ENCODE measurements at places on chromosomes 2 and 18.

DNA sequence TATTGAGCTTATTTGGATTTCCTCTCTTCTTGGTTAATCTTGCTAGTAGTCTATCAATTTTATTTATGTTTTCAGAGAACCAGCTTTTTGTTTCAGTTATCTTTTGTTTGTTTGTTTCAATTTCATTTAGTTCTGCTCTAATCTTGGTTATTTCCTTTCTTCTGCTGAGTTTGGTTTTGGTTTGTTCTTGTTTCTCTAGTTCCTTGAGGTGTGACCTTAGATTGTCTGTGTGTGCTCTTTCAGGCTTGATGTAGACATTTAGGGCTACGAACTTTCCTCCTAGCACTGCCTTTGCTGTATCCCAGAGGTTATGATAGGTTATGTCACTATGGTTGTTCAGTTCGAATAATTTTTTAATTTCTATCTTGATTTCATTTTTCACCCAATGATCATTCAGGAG, 141.6 kb downstream of the ZNF236 start:
- no peak for DNase-seq

GRCh38 chr2:20223407-20224163, 1.3 kb downstream of the SDC1 start:
- no peak for DNase-seq

- DNase-seq = no peak
Observed at GRCh38 chr2:217291259-217291658, 431.4 kb upstream of the TNP1 start.

- no peak for DNase-seq
Observed at GRCh38 chr18:79540161-79540903, 139.3 kb upstream of the CTDP1 start.

DNA sequence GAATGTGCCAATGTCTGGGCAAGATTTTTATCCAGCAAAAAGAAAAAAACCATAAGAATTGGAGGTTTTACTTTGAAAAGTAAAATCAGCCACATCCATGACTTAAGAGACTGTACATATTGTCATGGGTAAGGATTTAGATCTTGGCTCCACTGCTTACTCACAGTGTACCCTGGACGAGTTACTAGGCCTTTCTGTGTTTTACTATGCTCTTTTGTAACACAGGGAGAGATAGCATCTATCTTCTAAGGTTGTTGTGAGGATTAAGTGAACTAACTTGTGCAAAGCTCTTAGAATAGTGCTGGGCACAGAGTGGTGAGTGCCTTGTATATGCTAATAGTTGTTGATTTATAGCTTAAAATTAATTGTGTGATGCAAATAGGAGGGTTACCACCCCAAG, 255.9 kb downstream of the NEDD4L start:
- DNase-seq = no peak

DNA sequence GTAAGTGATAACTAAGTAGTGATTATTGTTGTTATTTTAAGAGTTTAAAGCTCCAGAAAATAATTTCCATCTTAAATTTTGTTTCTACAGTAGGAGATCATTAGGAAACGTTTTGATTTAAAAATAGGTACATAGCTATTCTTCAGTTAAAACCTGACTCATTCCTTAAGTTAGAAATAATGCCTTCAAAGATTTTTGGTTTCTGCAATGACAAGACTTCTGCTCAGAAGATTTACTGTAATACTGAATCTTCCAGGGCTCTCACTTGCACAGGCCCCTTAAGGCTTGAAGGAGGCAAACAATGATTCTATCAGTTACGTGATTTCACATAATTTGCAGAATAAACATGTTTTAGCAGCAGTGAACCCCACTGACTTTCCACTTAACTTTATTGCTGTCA, 333.7 kb downstream of the RAD51AP2 start:
- DNase-seq = no peak

GRCh38 chr2:8315531-8316165, 366.2 kb upstream of the ID2 start:
- DNase-seq = no peak

DNA sequence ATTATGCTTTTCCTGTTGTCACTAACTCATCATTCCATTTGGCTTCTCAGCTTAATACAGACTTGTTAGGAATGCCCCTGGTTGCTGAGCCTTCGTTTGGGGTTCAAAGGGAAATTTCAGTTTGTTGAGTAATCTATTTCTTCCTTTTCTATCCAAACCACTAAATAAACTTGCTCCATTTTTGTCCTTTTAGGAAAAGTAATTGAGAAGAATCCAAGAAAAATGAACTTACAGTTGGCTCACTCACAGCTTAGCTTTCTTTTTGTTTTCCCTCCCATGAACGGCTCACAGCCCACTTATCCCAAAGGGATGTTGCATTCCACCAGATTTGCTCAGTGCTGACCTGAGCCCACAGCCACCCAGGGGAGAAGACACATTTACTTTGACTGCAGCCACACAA, 73.9 kb downstream of the SOX11 start:
- no peak for DNase-seq

DNA sequence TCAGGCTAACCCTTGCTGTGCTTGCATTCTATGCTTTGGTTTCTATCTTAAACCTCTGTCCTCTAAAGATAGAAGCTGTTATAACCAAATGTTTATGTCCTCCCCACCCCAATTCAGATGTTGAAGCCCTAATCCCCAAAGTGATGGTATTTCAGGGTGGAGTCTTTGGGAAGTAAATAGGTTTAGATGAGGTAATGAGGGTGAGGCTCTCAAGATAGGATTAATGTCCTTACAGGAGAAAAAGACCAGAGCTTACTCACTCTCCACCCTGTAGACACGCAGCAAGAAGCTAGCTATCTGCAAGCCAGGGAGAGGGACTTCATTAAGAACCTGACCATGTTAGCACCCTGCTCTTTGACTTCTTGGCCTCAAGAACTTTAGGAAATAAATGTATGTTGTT, 362.5 kb downstream of the ERBB4 start:
- no peak for DNase-seq

- no peak for DNase-seq
Observed at GRCh38 chr2:191980483-191980882, 133.6 kb upstream of the CAVIN2 start.

DNA sequence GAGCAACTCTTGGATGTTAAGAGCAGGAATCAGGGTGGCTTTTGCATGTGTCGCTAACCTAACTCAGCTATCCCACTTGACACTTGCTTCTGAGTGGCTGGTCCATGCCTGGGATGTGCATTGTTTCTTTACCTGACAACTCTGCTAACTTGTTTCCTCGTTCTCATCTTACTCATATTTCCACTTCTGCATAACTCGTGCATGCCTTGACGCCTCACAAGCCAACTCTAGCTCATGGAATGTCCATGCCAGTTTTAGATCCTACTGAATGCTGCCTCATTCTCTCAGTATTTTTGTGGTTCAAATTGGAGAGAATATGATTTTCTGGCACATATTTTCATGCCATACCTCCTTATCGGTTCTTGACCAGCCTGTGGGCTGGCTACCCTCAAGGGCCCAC, 52.5 kb downstream of the CDCA7 start:
- no peak for DNase-seq

GRCh38 chr2:147679955-147680531, 164.8 kb upstream of the ACVR2A start:
- no peak for DNase-seq

DNA sequence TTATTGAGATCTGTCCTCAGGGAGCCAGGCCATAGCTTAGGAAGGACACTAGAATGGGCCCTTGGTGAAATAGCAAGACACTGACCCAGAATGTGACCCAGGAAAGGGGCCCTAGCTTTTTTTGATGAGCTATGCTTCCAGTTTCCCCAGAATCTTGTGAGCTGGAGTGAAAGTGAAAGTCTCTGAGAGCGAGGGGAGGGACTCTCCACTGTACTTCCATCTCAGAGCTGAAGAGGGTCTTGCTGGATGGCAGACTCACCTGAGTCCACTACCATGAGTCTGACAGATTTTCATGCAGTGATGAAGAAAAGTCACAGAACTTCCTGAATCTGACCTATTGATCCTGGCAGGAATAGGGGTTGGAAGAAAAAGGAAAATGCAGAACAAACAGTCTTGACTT, 3.1 kb downstream of the ARHGAP25 start:
- no peak for DNase-seq

GRCh38 chr2:171386627-171387026, 47.2 kb downstream of the METTL8 start:
- DNase-seq = no peak

- no peak for DNase-seq
Observed at GRCh38 chr18:48479531-48479930, 59.3 kb upstream of the CTIF start.

- DNase-seq = no peak
Observed at GRCh38 chr2:98457045-98457696, 12.5 kb downstream of the INPP4A start.

DNA sequence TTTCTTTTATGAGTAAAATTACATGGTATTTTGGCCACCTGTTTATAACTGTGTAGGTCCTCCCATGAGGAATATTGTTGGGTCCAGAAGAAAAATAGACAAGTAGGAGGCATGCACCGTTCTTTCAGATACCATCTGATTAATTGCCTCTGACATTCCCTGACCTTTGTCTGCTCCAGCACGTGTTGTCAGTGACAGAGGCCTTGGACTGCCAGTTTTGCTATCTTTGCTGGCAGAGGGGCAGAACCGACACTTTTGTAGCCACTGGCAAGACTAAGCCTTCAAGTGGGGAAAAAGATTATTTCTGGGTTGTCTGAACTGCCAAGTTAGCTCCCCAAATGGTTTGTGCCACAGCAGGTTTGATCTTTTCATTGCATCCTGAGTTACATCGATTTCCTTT, 276.9 kb downstream of the CAMKMT start:
- DNase-seq = no peak

GRCh38 chr2:4258563-4258962, 555.2 kb downstream of the DCDC2C start:
- DNase-seq = no peak

DNA sequence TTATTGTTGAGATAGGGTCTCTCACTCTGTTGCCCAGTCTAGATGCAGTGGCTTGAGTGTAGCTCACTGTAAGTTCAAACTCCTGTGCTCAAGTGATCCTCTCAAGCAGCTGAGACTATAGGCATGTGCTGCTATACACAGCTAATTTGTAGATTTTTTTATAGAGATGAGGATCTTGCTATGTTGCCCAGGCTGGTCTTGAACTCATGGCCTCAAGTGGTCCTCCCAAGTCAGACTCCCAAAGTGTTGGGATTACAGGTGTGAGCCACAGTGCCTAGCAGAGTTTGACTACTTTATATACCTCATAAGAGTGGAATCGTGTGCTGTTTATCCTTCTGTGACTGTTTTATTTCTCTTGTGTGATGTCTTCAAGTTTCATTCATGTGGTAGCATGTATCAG, 60.3 kb downstream of the TANC1 start:
- no peak for DNase-seq

GRCh38 chr2:29699045-29699444, 222.3 kb downstream of the ALK start:
- DNase-seq = no peak

- no peak for DNase-seq
Observed at GRCh38 chr2:234752966-234753365, 198.9 kb upstream of the SH3BP4 start.

- DNase-seq = no peak
Observed at GRCh38 chr18:64183665-64184064, 34.8 kb upstream of the LINC00305 start.

DNA sequence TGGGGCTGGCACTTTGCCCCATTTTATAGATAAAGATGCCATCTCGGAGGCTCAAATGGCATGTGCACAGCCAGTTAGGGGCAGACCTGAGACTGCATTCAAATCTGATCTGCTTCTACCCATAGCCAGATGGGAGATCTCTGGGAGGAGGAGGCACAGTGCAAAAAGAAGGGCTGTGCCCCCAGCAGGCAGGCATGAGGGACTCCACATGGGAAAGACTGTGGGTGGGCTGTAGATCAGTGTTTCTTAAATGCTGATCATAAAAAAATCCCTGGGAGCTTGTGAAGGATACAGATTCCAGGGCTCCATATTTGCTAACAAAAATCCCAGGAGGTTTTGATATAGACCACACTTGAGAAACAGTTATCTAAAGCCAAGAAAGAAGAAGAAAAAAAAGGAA, 15.2 kb downstream of the PAX8 start:
- DNase-seq = no peak

- no peak for DNase-seq
Observed at GRCh38 chr2:10161961-10162441, 39.5 kb downstream of the RRM2 start.

DNA sequence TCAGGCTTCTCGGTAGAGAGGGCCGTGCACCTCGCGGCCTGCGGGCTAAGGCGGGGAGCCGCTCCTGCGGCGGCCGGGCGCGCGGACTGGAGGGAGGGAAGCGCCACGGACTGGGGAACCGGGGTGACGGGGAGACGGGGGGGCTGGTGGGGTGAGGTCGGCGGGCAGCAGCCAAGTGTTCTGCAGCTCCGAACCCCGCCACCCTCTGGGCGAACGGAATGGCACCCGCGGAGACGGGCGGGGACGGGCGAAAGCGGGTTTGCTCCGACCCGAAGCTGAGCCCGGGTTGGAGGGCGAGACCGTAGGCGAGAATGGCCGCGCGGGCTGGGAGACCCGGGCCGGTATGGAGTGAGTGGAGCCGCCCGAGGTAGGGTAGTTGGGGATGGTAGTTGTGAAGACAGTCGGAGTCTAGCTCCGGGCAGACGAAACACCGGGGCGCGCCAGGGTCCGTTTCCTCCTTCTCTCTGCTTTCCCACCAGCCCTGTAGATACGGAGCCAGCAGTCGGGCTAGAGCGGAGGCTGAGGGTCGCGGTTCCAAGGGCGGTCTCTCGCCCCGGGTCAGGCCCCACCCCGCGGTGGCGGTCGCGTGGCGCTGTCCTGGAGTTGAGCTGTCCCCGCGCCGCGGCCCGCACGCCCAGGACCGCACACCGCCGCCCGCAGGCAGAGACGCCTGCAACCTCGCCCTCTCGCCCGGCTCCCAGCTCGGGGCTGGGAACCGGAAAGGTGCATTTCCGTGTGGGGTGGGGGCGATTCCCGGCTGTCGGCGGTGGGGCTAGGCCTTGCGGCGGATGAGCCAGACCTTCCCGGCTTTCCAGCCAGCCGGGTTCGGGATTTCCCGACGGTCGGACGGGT, 160.3 kb upstream of the SIX2 start:
- DNase-seq = no peak
